ENCODE measurements at places on chromosomes 3 and 15.
A peak's percentile ranks its signal among the peaks of the same experiment; 100 is the strongest.

DNA sequence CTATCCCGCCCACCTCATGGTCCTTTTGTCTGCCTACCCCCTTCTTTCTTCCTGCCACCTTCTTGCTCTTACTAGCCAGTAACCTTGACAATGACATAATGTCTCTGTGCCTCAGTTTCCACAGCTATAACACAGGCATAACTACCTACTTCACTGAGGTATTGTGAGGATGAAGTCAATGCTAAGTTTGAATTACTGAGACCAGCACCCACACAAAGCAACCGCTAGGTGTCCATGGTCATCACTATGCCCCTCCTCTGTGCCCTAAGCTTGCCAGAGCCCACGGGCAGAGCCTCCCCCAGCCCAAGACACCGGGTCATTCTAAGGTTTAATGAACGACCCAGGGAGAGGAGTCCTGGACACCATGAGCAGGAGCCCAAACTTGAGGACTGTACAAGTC is 101.6 kb downstream of the OXNAD1 start:
- no peak for DNase-seq

DNA sequence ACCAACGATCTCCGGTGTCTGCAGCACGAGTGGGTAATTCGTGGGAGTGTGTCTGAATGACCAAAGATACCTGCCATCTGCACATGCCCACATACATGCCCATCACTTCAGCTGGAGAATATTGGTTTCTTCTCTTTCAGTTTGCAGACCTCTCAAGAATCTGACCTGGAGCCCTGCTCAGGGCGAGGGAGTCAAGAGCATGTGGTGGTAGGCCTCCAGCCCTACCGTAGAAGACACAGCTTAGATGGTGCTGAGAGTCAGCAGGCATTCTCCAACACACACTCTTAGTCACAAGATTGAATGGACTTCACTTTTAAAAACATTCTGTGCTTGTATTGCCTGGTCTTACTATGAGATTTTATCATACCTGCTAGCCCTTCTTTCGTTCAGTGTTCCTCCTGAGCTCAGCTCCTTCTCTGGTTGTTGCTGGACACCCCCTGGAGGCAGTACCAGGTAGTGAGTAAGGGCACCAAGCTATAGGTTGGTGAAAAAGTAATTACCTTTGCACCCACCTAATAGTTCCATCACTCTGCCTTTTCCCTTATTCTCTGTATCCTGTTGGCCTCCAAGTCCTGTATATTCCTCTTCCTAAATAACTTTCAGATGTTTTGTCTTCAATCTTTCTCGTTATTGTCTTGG is 252.0 kb downstream of the CACNA2D3 start:
- peak; percentile 23 for DNase-seq

DNA sequence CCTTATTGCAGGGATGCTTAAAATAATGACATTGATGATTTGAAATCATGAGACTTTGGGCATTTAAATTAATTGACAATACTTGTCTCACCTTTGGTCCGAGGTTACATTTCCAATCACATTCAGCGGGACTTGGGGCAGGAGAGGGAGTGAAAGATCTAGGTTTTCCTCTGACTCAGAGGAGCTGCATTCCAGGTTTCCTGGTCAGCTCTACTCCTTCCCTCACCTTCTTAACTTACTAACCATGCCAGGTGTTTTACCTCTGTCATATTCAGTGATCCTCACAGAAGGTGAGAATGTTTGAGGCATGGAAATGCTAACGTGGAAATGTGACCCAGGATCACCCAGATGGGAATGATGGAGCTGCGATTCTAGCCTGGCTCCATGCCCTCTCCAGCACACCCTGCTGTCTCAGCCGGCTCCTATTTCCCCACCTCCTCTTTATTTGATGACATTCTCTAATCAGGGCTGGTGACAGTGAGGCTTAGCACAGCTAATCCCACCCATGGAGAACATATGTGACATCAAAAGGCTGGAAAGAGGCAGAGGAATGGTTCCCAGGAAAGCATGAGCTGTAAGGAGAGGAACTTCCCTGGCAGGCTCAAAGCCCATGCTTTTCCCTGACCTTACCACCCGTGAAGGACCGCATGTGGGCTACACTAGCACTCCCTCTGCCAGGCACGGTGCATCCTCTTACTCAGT is 38.7 kb downstream of the THSD4 start:
- no peak for DNase-seq

- peak; percentile 47 for DNase-seq
These were observed 45.0 kb downstream of the PDHB start for GRCh38 chr3:58388550-58389091.

DNA sequence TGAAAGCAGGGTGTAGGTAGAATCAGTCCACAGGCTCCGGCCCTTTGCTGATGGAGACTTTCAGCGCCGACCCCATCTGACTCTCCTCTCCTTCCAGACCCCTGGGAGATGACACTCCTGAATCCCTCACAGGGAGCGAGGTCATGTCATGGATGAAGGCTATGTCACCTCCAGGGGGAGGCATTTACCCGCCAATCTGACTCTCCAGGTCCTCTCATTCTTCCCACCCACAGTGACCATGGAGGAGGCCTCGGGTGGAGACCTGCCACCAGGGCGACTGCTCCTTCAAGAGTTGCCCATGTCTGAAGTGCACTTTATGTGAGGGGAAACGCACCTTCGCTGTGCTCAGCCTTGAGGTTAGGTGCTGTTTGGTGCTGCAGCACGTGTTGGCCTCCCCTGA is 112.7 kb downstream of the KLF13 start:
- DNase-seq = no peak

GRCh38 chr3:58529516-58530353 is 7.3 kb downstream of the ACOX2 start:
- no peak for DNase-seq

GRCh38 chr3:27805282-27805681 is 83.2 kb upstream of the EOMES start:
- DNase-seq = no peak

- no peak for DNase-seq
These were observed 86.1 kb downstream of the UNC13C start for GRCh38 chr15:54064365-54064764.

GRCh38 chr15:56989411-56989924 is 71.0 kb downstream of the TCF12 start:
- DNase-seq = no peak

- no peak for DNase-seq
These were observed 611.7 kb downstream of the VGLL3 start for GRCh38 chr3:86379280-86379679.

- no peak for DNase-seq
These were observed 96.5 kb upstream of the MYO5C start for GRCh38 chr15:52392008-52392687.

- DNase-seq = peak; percentile 4
These were observed 101.8 kb downstream of the STT3B start for GRCh38 chr3:31634476-31634875.

DNA sequence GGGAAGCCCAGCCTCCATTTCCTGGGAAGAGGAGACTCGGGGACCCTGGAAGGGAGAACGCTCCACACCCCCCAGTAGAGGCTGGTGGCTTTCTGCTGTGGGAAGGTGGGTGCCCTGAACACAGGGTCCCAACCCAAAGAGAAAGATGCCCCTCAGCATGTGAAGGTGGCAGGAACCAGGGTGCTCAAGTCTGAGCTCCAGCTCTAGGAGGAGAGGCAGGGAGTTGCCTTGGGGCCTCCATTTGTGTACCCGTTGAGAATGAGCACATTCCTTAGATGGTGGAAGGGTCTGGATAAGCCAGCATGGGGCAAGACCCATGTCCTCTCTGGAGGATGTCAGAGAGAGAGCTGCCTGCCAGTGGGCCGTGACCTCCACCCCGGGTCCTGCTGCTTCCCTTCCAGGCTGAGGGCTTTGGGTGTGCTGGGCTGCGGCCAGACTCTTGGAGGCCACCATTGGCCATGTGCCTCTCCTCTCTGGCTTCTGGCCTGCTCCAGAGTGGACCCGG is 212.4 kb downstream of the TBC1D2B start:
- no peak for DNase-seq

DNA sequence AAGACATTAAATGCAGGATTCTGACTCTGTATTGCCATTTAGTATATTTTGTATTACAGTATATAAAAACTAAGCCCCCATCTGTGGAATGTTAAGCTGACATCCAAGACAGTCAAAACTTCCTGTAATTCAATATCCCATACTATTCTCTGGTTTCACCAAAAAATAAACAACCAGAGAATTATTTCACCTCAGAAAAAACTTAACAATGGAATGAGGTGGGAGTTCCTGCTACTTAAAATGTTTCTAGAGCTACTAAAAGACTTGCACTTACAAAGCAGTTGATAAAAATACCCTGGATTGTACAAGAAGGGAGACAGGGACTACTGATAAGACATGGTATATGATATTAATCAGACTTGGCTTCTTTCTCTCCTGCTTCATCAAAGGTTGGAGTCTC is 8.3 kb downstream of the ARL13B start:
- no peak for DNase-seq

- no peak for DNase-seq
These were observed 62.2 kb downstream of the MYLK start for GRCh38 chr3:123821920-123822319.

- no peak for DNase-seq
These were observed 30.8 kb downstream of the CORO2B start for GRCh38 chr15:68609629-68610028.

- DNase-seq = peak; percentile 2
These were observed 191.6 kb upstream of the STT3B start for GRCh38 chr3:31341130-31341529.

DNA sequence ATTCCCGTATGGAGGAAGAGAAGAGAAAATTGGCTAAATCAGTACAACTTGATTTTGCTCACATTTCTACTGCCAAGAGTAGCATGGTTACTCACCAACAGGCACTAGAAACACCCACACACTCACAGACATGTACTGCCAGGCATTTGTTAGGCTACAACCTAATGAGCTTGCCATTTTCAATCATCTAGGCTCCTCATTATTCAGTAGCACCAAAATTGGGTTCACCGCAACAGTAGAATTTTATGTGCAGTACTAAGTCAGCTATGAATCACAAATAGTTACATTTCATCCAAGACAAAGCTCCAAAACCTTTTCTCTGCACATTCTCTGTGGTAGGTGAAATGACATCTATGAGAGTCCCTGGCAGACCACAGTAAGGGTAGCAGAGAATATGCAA is 15.0 kb upstream of the THUMPD3 start:
- DNase-seq = no peak

DNA sequence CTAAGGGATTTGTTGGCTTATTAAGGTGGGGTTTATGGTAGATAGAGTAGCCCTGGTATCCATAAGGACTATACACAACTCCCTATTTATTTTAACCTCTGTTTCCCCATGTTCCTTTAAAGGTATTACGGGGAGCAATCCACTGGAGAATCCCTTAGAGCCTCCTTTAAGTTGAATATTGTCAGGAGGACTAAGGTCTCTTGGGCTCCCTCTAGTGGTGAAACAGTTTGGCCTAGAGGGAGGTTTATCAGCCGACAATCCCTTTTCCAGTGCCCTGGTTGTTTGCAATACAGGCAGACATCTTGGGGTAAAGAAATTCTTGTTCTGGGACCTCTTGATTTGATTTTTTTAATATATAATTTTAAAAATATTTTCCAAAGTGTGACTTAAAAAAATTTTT is 12.9 kb downstream of the OPA1 start:
- DNase-seq = peak; percentile 55

DNA sequence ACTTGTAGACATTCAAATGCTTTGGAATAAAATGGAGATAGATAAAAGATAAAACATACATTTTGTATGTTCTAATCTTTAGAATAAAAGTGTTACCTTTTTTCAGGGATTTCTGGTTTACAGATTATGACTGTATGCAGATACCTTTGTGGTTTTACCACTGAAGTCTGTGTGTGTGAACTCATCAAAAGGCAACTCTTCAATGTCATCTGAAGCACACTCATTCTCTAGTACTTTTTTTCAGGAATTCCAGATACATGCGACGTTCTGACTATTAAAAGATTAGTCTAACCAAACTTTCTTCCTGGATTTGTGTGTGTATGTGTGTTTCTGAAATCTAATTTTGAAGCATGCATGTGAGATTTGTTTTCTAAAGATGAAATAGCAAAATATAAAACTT is 188.6 kb downstream of the NLGN1 start:
- DNase-seq = no peak

GRCh38 chr15:95291898-95292472 is 1038.5 kb upstream of the NR2F2 start:
- peak; percentile 38 for DNase-seq

- DNase-seq = no peak
These were observed 91.2 kb downstream of the CEMIP start for GRCh38 chr15:80870366-80870765.

GRCh38 chr15:69804786-69805185 is 292.9 kb downstream of the TLE3 start:
- DNase-seq = no peak

DNA sequence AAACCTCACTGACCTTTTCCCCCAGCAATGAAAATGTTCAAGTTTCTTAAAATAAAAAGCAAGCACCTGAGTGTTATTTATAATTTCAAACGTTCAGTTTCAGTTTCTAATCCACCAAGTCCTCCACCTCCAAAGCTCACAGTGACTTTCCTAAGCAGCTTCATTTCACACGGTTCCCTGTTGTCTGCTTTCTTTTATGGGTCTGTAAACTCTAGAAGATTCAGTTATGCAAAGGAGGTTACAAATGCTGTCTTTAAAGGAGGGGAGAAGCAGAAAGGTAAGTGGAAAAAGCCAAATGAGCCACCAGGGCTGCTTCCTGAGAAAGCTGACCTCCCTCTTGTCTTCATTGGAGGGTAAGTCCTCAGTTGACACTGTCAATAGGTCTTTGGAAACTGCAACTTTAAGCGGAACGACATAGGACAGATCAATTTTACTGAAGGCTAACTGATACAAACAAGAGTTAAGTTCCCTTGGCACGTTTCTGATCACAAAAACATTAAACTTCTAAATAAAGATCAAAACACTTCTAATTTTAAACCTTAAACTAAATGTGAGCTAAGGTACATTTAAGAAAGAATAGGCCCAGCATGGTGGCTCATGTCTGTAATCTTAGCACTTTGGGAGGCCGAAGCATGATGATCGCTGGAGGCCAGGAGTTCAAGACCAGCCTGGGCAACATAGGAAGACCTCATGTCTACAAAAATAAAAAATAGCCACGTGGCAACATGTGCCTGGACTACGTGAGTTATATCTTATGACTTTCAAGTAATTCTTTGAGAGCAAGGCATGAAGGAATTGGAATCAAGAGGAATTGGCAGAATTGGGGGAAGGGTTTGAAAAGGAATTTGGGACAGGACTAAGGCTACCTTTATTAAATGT is 151.9 kb upstream of the UBE2E1 start:
- no peak for DNase-seq

DNA sequence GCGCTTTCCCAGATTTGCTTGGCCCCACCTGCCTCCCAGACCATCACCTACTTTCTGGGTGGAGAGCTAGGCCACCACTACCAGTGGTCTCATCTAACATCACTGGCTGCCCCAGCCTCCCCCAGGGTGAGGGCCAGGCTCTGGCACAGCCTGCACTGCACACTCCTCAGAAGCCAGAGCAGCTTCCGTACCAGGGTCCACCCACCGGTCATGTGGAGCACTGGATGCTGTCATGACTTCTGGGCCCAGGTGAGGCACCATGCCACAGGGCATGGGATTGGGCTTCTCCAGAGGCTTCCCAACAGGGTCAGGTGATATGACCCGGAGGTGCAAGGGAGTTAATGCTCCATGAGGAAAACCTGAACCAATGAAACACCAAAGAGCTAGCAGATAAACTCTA is 14.0 kb downstream of the MEGF11 start:
- no peak for DNase-seq

GRCh38 chr15:48996276-48996675 is 32.6 kb upstream of the SHC4 start:
- DNase-seq = no peak

Data from SK-N-SH (cell line).